ENCODE measurements at places on chromosomes 11 and 22.
A peak's percentile ranks its signal among the peaks of the same experiment; 100 is the strongest.

DNA sequence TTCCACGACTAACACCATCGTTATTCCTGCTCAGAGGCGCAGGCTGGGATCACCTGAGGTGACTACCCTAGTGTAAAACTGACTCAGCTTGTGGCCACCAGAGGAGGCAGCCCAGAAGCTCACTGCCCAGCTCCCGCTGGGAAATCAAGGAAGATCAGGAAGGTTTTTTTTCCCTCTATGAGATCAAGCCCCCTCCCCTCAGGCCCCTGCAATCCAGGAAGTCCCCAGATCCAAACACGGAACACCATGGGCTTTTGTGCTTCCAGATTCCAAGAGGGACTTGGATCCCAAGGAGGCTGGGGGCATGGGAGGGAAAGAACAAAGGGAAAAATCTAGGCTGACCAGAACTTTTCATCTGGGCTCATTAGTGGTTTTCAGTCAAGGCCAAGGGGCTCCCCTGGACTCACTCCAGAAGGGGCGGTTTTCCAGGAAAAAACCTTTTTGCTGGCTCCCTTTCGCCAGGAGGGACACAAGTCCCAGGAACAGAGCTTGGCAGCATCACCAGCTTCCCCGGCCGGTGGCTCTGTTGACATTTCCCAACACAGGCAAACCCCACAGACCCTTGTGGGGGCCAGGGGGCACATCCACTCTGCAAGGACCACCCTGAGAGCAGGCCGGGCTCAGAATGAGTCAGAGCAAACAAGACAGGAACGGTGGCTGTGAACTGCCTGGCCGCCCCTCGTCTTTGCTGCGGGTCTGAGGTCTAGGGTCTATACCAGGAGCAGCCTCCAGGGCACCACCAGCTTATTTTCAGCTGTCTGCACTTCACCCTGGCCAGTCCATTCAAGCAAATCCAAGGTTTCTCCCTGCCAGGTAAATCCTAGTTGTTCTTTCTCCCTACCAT is 36.8 kb downstream of the MYH9 start:
- DNase-seq, result peak; percentile 87

DNA sequence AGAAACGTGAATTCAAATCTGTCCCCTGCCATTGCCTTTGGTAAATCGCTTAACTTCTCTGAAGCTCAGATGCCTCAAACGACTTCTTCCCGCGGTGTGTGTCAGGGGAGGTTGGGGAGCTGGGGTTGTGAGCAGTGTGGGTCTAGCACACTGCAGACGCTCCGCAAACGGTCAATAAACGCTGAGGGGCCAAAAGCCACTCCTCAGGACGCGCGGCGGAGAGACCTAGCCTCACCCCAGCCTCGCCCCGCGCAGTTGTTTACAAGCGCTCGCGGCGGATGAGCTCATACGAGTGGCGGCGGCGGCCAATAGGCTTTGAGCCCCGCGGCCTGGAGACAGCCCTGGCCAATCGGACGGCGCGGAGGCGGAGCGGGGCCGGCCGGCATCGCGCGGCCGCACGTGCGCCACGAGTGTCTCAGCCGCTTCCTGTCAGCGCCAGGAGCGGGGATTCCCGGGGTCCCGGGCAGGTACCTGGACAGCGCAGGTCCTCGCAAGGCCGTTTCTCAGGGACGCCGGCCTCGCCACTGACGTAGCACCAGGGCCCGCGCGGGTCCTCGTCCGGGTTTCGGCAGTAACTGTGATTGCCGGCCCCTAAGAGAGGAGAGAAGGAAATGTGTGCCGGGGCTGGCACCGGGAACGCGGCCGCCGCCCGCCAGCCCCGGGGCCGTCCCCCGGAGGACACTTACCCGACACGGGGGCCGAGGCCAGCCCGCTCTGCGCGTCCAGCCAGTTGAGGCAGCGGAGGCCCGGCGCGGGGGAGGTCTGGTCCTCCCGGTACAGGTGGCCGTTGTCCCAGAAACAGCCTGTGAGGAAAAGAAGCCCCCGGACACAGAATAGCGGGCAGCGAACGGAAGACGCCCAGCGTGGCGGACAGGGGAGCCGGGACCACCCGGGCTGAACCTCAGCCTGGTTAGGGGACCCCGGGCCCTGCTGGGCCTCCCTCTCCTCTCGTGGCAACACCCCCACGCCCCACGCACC is 1.5 kb downstream of the PIK3IP1 start:
- peak; percentile 95 for DNase-seq

DNA sequence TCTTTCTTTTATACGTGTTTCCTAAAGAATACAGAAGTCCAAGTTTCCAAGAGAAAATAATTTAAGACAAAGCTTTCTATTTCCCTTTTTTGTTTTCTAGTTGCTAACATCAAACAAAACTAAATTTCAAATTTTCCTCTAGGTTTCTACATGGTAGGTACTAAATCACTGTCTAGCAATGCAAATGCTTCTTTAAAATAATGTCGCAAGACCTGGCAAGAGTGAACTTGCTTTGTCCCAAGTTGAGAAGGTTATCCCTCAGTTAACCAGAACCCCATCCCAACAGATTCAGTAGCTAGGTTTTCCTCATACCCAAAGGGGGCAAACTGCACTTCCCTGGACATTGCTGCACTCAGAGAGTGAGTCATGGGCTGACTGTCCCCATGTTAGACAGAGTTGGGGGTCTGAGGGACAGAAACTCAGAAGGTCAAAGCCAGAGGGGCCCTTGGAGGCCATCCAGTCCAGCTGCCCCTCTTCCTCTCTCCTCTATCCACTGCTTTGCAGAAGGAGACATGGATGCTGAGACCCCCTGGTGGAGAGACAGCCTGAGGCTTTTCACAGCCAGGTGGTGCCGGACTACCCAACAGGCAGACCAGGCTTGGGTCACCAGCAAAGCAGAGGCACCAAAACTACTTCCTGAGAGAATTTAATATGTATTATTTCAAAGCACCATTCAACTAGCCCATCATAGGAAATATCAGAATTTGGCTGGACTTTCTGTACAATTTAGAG is 23.1 kb downstream of the OR2AT4 start:
- DNase-seq, result no peak

- no peak for DNase-seq
Observed at GRCh38 chr11:69535908-69536307, 54.4 kb downstream of the LINC01488 start.

- peak; percentile 95 for DNase-seq
Observed at GRCh38 chr22:46078241-46079092, 71.9 kb upstream of the PPARA start.

- DNase-seq, result no peak
Observed at GRCh38 chr11:27083241-27083640, 42.6 kb downstream of the BBOX1 start.

DNA sequence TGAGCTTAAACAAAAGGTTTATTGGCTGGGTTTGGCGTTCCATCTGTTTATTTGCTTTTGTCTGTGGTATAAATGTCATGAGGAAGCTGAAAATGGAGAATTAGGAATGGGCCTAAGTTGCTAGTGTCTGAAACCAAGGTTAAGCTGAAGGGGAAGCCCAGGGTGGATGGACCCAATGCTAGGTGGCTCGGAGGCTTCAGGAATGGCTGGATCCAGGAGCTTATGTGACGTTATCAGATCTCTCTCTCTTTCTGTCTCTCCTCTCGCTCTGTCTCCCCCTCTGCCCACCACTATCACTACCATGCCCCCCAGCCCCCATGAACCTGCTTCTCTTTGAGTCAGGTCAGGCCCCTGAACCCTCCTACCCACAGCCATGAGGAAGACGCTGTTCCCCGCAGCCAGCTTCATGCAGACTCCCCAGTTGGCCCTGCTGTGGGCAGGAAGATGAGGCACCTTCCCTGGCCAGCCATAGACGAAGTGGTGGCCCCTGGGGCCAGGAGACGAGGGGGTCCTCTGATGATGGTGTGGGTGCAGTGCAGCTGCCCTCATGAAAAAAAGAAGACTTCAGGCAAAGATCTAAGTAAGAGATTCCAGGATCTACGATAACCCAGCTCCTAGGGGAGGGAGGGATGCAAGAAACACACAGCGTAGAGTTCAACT is 101.5 kb downstream of the BRD1 start:
- DNase-seq, result no peak

- no peak for DNase-seq
Observed at GRCh38 chr11:114368918-114369680, 31.2 kb downstream of the C11orf71 start.

DNA sequence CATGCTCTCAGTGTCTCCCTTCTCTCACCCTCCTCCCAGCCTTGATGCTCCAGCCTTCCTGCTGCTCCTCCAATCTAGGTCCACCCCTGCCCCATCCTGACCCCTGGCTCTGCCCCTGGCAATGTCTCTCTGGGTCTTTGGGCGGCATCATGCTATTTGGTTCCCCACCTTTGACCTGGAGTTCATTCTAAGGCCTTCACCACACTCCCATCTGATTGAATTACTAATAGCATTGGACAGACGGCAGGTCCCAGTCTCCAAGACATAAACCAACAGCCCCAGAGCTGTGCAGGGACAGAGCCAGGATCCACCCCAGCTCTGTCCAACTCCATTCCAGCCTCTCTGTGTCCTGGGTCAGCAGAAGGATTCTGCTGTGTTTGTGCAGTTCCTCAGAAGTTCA is 7.2 kb downstream of the APOL4 start:
- DNase-seq, result no peak

DNA sequence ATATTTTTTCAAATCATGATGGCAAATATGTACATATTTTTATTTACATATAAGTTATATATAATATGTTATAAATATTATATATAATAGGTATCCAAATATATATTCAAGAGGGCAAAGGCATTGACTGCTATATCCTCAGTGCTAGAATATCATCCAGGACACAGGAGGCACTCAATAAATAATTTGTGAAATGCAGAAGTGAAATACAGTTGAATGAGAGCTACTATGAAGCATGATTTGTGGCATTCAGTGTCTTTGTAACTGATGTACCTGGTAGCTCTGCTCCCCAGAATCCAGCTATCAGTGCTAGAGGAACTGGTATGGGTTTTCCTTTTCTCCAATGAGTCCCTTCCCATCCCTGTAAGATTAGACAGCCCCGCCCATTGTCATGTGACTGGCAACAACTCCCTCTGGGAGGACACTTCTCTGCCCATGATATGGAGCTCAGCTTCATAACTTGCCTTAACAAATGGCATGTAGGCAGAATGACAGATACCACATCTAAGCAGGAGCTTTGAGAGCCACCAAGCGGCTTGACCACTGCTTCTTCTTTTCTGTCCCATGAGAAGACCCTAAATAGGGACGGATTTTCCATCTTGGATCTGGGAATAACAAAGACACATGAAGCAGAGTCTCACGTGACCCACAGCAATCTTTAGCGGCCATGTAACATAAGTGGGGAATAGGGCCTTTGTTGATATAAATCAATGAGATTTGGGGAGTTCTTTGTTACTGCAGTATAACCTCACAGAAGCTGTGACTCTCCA is 10.2 kb upstream of the CD82 start:
- no peak for DNase-seq

- no peak for DNase-seq
Observed at GRCh38 chr11:64882243-64882642, 3.8 kb upstream of the EHD1 start.

GRCh38 chr11:120029321-120029720 is 108.6 kb downstream of the TRIM29 start:
- no peak for DNase-seq

- no peak for DNase-seq
Observed at GRCh38 chr11:47541070-47541469, 11.9 kb downstream of the CELF1 start.

- DNase-seq, result no peak
Observed at GRCh38 chr22:49733631-49734030, 94.0 kb downstream of the BRD1 start.

DNA sequence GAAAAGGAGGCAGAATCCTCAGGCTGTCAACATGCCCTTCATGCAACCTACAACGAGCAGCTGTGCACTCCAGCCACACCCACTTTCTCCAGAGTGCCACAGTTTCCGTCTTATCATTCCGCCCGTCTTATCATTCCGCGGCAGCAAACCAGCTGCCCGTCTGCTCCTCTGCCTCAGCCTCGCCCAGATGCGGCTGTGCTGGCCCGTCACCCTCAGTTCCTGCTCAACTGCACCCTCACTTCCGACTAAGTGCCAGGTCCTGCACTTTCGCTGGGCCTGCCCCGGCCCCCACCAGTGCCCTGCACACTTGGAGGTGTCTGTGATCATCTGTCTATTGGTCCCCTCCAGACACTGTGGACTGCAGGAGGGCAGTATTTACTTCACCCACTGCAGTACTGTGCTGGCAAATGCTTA is 43.7 kb downstream of the MICAL3 start:
- no peak for DNase-seq

DNA sequence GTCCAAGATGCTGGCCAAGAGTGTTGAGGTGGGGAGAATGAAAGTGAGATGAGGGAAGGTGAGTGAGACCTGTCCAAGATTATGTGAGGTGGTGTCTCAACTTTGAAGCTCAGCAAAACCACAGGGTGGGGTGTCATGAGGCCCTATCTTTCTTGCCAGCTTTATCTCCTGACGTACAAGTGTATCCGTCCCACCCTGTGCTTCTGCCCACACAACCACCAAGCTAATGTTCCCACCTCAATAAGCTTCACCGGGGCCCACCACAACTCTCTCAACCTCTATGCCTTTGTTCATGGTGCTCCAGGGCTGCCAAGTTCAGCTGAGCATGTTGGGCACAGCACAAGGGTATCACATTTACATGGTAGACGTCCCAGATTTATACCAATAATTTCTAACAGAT is 7.1 kb upstream of the TPST2 start:
- no peak for DNase-seq

DNA sequence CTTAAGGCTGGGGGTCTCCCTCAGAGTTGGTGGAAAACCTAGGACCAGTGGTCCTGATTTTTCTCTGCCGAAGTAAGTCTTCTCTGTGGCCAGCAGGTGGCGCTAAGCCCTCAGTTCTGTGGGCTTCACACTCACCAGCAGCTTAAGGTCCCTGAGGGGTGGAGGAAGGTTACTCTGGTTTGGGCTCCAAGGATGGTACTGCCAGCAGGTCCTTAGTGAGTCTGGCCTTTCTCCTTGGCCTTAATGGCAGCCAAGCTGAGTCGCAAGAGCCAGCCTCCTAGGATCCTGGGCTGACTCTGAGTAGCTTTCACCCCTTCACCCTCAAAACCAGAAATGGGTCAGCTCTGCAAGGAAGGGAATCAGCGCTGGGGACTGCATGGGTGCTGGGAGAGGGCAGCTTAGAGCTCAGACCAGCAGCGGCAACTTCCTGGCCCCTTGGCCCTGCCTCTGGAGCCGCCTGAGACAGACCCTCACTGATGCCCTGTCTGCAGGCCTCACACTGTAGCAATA is 4.4 kb downstream of the KCNJ11 start:
- DNase-seq, result peak; percentile 77

DNA sequence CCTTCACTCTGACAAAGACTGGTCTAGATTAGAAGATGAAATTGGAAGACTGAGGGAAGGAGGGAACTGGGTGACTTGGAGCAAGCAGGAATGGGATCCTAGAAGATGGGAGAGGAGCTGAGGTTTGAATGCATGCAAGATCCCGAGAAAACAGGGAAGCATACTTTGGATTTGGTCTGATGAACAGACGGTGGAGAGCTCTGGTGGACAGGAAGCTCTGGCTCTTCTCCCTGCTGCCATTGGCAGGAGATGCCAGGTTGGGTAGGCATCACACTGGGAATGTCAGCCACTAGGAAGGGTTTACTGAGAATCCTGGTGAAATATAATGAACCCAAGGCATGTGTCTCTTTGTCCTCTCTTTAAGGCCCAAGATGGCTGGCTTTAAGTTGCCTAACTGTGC is 16.5 kb downstream of the NAV2 start:
- no peak for DNase-seq
